ENCODE measurements at places on chromosomes 3 and 15.

DNA sequence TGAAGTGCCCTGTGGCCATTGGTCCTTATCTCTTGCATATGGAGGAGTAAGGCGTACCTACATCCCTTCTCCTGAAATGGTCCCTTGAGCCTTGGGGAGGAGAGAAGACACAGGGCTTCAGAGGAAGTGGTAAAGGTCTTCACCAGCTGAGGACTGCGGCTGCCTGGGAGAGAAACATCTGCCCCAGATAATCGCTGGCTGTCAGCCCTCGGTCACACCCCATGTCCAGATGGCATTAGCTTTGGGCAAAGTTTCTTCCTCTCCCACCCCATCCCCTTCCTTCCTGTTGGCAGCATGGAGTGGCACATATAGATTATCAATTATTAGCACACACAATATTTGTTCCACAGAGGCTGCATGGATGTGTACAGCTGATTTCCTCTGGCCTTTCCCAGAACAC, 61.6 kb downstream of the LRTM1 start:
- DNase-seq: no peak

GRCh38 chr15:91855241-91855640, 1.7 kb downstream of the SLCO3A1 start:
- no peak for DNase-seq

DNA sequence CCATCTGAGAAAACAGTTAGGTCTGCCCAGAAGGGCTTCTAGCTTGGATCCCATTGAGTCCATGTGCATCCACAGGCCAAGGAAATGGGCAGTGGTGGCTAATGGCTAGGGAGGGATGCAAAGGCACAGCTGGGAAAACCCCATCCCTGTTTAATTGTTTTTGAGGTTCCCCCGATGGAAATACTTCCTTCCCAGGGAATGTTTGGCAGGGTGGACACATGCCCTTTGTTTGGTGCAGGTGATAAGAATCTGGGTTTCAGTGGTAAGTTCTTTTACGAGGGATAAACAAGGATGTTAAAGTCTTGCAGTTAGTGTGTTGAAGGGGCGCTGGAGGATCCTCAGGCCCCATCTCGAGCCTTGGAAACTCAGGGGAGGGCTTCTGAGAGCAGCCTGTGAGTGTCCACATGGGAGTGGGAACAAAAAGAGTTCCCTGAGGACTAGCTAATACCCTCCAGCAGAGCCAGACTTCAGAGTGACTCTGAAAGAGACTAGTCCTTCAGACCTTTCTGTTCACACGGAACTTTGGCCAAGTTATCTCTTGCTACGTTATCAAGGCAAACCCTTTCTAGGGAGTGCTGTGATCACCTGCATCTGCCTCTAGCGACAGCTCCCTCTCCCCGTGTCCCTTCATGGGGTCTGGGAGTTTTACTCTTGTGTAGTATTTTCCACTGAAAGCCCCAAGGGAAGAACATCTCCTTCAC, 17.4 kb downstream of the PTPRG start:
- DNase-seq: no peak

- no peak for DNase-seq
Observed at GRCh38 chr3:33577588-33577987, 137.4 kb upstream of the UBP1 start.

GRCh38 chr3:42195879-42196330, 70.1 kb downstream of the CCK start:
- peak; percentile 51 for DNase-seq

DNA sequence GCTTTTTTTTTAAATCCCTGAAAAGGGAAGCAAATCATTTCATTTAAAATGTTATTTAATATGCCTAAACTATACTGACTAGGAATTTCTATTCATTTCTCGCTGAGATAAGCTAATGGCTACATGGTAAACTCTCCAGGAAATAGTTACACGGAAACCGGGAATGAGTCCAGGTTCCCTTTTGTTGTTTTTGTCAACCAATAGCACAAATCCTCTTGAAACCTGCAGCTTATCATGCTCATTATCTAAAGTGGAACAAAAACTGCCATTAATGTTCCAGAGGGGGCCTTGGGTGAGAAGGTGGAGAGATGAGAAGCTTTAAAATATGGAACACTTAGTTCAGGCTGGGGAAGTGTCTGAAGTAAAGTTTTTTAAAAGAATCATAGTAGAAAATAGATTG, 113.5 kb upstream of the ALCAM start:
- DNase-seq: peak; percentile 50

DNA sequence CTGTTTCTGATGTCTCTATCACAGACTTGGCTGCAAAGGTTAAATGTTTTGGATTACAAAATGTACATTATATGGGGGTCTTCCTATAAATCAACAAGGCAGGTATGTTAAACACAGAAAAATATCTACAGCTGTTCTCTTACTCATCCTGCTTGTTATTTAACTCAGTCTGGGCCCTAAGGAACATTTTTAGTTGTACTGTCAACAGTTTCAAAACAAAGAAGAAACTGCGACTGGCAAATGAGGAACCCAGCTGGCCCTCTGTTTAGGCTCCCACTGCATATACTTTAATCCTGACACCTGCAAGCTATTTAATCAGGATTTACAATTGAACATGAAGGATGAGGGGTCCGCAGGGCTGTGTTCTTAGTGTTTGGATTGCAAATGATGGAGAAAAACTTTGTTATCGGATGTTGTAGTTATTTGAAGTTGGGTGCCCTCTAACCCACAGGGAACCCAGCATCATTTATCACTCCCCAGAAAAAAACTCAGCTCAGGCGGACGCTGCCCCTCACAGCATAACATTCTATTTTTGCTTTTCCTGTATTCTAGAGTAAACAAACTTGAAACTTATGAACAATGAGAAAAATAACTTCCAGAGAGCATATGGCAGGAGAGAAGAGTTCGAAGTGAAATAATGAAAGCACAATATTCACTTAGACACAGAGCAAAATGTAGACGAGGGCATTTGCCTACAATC, 91.2 kb downstream of the POLR2M start:
- DNase-seq: no peak

DNA sequence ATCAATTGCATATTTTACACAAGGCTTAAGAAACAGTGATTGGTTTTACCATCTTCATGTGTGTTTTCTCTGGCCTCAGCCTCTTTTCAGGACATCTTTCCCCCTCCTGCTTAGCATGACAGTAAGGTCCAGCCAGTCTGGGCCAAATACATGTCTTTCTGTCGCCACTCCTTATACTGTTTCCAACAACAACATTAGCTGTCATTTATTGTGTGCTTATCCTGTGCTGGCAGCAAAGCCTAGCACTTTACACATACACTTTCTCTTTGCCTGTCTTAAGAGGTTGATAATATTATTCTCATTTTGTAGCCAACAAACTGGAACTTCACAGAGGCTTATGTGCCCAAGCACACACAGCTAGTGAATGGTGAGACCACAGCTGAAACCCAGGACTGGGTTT, 37.8 kb downstream of the B3GALNT1 start:
- DNase-seq: no peak

- DNase-seq: peak; percentile 97
Observed at GRCh38 chr3:16064642-16065414, 109.7 kb upstream of the GALNT15 start.

GRCh38 chr3:186569779-186570095, 783 bp upstream of the DNAJB11 start:
- no peak for DNase-seq

DNA sequence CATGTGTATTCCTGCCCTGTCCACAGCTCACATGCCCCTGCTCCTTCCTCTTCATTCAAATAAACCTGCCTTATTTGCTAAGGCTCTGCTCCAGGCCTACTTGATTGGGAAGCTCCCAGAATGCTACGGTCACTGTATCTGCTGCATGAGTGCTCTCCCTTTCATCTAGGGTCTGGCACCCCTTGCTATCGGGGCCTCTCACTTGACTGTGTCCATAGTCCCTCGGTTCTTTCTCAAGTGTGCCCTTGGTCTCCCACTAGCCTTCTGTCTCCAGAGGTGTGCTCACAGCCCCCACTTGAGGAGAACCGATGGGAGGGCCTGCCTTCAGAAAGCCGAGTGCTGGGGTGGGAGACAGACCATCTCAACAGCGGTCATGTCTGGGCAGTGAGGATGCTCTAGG, 57.4 kb upstream of the NMNAT3 start:
- DNase-seq: no peak

DNA sequence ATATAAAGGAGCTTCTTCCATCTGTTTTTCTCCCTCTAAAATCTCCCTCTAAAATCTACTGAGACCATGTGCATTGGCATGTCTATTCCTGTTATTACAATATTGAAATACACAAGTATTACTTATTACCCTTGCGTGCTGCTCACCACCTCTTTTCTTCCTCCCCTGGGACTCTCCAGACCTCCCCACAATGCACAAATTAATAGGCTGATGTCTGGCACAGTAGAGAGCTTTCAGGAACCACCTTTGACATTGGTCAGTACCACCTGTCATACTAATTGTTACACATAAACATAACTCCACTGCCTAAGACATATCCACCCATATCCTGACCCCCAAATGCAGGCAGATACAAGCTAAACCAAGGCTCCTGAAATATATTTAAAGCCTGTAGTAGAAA, 722.6 kb downstream of the FHIT start:
- DNase-seq: no peak

DNA sequence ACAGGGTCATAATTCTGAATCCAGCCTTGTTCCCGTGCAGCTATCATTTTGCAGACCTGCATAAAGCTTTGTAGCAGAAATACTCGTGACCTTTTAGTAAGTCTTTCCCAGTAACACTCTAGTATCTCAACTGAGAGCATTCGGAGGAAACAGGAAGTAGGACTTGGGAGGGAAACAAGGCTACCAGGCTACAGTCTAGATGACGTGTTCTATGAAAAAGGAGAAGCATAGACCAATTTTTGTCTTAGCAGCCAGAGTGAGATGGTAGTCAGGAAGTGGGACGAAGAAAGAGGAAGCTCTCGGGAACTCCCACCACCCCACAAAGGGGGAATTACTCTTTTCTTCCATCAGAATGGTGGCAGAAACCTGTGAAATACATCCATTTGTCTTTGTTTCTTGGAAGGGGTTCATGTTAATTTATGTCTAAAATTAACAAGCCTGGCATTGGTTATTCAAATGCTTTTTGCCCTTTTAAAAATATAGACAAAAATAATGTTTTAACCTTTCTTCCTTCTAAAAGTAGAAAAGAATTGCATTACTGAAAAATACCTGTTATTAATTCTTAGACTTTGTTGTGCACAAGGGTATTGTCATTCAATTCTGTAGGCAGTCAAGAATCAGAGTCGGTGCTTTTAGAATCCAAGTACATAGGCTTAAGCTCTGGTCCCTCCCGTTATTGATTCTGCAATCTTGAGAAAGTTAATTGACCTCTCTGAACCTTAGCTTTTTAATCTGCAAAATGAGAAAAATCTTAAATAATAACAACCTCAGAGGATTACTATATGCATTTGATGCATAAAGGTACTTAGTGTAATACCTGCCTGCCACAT, 1.6 kb upstream of the SUCNR1 start:
- peak; percentile 43 for DNase-seq

DNA sequence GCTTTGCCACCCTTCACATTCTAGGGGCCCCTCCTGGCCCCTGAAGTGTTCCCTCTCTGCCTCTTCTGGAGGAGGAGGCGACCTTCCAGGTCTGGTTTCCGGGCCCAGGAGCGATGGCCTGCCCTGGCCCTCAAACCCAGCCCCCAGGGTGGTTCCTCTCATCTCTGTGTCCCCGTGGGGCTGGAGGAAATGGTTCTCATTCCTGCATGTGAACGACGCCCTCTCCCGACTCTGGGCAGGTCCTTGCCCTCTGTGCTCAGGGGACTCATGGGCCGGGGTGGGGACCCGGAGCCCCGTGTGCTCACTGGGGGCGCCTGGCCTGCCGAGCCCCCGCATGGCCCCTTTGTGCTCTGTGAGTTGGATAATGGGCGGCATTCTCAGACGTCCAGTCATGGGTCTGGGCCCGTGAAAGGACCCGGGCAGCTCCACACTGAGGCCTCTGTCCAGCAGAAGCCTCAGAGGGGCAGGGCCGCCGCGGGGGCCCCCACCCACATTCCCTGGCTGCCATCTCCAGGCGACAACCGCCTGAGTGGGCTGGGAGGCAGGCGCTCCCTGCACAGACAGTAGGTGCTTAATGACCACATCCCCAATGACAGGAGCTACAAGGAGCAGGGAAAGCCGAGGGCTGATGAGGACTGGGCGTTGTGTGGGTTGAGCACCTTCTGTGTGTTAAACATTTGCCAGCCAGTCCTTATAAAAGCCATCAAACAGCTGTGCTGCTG, 5.5 kb upstream of the PLXND1 start:
- peak; percentile 51 for DNase-seq

- no peak for DNase-seq
Observed at GRCh38 chr3:18127859-18128681, 297.1 kb downstream of the SATB1 start.

DNA sequence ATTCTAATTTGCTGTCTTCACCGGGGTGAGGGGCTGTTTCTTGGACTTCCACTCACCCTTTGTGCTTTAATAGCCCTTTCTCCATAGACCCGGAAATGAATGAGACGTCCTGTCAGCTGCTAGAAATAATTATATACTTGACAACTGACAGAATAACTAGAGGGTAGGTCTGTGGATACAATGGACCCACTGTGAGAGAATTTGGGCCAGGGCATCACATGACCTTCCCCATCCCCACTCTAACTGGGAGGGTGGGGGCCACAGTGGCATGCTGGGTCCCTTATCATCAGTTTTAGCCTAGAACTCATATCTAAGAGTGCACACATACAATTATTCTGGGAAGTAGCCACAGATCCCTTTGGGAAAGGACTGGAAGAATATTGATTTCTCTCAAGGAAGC, 25.9 kb upstream of the MINAR1 start:
- no peak for DNase-seq

DNA sequence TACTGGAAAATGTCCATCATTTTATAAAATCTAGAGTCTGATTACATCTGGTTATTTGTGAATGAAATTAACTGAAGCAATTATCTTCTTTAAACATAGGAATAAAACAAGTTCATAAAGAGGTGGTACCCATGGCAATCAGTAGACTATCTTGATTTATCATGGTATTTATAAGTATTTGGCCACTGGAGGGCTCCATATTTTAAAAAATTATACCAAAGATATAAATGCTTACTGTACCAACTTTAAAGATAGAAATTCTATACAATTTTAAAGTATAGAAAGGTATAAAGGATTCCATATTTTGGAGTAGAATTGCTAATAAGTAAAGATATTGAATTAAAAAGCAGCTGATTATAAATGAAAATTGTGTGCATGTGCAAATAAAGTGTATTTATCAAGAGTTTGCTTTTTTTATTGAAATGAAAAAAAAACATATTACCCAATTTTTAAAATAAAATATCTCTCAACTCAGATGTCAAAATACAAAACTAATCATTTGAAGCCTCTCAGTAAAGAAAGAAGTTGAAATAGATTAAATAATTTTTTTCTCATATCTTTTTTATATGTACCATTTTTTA, 105.3 kb downstream of the BBX start:
- DNase-seq: peak; percentile 14

- peak; percentile 10 for DNase-seq
Observed at GRCh38 chr3:130897316-130897715, 3.4 kb downstream of the ATP2C1 start.
